Forelimb muscle (tissue), 1 donor: ENCODE measurements at places on chromosomes 11 and 22. TPM values are rescaled to one million over a fixed set of nuclear protein-coding genes. Genes with fewer than 3 reads are reported as not detected.

The CTSW gene
- polyA plus RNA-seq = 1.3 TPM

DNA sequence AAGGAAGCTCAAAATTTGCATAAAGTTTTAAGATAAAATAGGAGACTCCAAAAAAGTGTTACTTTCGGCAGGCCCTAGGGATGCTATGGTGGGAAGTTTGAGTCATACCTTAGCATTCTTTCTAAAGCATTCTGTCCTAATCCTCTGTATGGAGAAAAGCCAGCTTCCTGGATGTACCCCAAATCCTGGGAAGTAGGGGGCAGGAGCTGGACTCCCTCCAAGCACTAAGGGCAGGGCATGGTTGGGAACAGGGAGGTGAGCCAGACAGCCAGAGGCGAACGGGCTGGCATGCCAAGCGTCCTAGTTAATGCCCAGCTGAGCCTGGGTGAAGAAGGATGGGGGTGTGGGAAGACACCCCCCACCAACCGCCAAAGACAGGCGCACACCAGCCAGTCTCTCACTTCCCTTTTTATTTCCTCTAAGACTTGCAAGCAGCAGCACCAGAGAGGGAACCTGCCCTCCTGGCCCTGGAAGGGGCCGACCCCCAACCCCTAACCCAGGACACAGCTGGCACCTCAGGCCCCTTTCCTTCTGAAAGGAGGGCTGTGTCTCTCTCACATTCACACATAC, 23.9 kb downstream of the RTN4RL2 start:
- no peak for DNase-seq

- no peak for DNase-seq
Measured at GRCh38 chr22:19453718-19454117, 6.2 kb upstream of the C22orf39 start.

The PKP3 gene
- 0.16 TPM for polyA plus RNA-seq

The PARVG gene
- polyA plus RNA-seq = 3.4 TPM
